ENCODE measurements at places on chromosomes 1 and 21.
A peak's percentile ranks its signal among the peaks of the same experiment; 100 is the strongest.

DNA sequence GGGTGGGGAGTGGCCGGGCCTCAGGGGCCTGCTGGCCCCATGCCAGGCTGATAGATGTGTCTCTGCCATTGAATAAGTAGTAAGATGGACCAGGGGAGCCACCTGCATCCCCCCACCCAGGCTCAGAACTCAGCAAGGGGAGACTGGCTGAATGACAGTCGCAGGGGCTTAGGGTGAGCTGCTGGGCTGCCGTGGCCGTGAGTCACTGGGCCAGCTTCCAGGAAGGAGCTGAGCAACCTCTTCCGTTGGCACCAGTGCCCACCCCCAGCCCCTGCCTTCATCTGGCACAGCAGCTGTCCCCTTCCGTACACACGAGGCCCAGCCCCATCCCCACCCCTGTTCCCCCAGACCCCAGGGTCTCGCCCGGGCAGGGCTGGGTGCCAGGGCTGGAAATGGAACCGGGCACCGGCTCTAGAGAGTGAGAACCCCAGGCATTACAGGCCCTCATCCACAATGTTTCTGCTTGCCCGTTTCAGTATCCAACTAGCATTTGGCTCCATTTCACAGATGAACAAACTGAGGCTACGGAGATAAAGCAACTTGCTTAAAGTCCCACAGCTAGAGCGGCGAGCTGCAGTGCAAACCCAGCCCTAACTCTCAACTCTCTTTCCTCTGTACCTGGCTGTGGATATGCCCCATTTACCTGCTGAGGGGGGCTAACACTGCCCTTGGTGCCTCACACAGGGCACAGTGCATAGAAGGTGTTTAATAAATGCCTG, 10.2 kb downstream of the WNT4 start:
- DNase-seq = peak; percentile 49

DNA sequence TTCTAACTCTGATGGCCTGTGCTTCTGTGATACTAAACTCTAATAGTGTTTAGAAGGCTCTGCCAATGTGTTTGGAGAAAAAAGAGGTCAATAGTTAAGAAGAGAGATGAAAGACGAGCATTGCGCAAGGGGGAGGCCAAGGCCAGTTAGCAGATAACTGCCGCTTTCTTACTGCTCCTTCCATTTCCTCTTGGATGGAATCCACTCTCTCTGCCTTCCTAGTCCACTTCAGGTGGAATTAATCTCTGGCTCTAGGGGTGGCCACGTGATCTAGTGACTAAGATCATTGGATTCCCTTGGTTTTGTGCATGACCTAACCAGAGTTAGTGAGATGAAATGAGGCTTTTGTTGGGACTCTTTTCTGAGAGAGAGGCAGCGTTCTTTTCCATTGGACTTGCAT, 148.3 kb downstream of the ACTL8 start:
- DNase-seq = peak; percentile 14

- DNase-seq = no peak
Observed at GRCh38 chr1:198168227-198168626, 11.4 kb downstream of the NEK7 start.

GRCh38 chr1:155013632-155014031, 11.0 kb downstream of the ZBTB7B start:
- DNase-seq = no peak

DNA sequence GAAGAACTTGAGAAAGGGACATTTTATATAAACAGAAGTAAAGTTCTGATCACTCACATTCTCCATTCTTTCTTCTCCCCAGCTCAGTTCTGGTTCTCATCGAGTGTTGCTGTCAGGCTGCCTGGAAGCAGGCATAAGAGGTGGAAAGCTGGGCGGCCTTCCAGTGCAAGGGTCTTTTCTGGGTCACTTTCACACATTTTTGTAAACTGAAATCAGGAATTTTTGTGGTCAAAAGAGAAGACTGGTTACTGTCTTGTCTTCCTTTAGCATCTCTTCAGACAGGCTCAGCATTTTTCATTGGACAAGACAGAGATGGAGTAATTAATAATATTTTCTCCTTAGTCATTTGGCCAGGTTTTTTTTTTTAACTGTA, 93.7 kb downstream of the CTH start:
- DNase-seq = peak; percentile 35

GRCh38 chr1:18343581-18343980, 137.1 kb upstream of the KLHDC7A start:
- DNase-seq = no peak

GRCh38 chr1:206461602-206462455, 8.4 kb upstream of the IKBKE start:
- peak; percentile 67 for DNase-seq

DNA sequence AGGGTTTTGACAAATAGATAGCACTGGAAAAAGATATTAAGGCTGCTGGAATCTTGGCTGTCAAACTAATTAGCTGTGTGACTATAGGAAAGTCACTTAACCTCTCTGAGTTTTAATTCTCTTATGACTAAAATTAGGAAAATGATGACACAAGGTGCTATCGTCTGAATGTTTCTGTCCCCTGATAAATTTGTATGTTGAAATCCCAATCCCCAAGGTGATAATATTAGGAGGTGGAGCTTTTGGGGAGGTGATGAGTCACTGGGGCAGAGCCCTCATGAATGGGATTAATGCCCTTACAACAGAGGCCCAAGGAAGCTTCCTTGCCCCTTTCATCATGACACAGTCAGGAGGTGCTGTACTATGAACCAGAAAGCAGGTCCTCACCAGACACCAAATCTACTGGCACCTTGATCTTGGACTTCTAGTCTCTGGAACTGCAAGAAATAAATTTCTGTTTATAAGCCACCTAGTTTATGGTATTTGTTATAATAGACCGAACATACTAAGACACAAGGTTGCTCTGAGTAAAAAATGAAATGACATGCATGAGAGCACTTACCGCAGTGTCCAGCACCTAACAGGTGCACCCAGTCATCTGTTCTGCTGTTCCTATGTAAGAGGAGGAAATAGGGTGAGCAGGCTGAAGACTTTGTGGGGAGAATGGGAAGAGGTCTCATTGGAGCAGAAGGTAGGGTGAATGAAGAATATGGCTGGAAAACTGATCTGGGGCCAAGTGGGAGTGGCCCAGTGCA, 26.3 kb upstream of the DISP1 start:
- no peak for DNase-seq

DNA sequence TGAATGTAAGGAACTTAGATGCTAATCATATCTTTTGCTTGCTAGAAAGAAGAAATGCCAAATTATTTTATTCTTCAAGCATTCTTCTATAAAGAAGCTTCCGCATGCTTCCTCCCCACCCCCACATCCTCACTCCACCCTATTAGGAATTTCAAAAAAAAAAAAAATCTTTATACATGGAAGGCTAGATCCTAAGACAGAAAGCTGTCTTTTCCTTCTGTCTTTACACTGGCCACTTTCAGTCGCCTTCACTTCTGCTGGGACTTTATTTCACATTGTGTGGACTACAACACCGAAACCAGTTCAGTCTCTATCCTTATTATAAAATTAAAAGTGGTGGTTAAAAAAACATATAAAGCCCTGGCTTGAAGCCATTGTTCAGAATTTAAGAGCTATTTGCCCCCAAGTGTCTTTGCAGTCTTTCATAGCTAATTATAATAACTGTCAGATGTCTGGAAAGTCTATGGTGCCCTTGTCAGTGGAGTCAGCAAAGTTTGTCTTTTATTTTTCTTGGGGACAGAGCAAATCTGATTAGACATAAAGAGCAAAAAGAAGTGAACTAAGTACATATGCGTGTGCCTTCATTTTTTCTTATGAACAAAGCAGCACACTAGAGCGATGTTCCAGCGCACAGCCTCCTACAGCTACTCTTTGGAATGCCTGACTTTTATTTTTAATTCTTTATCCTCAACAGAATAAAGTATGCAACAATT, 297.7 kb downstream of the PTPRC start:
- DNase-seq = peak; percentile 40

DNA sequence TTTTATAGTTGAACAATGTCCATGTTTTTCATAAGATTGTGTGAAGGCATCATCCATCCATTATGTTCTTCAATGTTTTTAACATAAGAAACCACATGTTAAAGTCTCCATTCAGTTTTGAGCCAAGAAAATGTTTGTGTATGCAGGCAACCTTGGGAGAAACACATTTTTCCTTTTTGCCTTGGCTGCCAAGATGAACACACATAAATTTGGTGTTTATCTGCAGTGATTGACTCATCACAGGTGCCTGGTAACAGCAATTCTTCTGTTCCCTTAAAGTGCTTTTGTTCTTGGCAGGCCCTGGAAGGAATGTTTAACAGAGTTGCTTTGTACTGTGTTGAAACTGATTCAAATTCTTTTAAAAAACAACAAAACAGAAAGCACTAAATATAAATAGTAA, 709.9 kb upstream of the ADGRL4 start:
- peak; percentile 97 for DNase-seq

GRCh38 chr1:226737819-226738420, 1.2 kb downstream of the ITPKB start:
- DNase-seq = no peak

DNA sequence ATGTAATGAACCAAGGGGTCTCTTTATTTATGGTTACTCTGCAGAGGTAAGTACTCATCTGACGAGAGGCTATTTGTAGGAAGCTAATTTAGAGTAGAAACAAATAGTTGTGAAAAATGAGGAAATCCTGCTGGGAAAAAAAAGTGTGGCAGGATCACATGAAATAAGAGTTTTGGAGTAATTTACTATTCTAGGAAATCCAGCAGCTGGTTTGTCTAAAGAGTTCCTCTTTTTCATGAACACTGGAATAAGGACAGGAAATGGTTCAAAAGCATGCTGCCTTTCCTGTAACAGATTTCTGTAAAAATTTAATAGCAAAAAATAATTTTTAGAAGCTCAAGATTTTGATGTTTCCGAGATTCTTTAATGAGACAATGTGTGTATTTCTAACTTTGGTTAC, 177.3 kb downstream of the CHRM3 start:
- DNase-seq = no peak

DNA sequence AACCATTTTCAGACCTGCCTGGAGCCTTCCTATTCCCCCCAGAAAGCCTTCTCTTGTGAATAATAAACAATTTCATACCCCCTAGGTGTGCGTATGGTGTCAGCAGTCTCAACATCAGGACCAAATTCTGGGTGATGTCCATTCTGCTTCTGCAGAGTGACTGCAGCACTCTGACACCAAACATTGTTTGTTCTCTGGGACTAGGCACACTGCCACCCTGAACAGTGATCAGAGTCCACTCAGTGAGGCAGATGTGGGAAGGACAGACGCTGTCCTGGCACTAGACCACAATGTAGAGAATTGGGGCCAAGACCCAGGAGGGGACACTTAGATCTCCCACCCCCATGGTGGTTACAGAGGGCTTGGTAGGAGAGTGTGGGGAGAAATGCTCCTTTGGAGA, 175.1 kb downstream of the BACH1 start:
- no peak for DNase-seq

- no peak for DNase-seq
Observed at GRCh38 chr21:30717105-30717504, 1.5 kb downstream of the KRTAP21-3 start.

GRCh38 chr1:66400660-66401059, 133.3 kb upstream of the SGIP1 start:
- no peak for DNase-seq
